ENCODE measurements at places on chromosomes 2 and 18.

GRCh38 chr2:133599811-133600210 is 31.5 kb upstream of the NCKAP5 start:
- DNase-seq: no peak

DNA sequence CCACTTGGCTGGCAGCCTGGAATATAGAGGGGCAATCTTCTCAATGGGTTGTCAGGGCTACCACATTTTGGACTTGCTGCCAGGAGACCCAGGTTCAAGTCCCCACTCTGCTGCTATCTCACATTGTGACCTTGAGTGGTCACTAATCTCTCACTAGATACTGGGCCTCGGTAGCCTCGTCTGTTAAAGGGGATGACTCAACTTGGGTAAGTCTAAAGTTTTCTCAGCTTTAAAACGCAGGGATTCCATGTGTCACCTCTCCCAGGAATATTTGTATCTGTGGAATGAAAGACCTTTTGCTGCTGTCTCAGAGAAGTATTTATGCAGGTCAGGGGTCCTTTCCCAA is 86.3 kb downstream of the SEMA4F start:
- no peak for DNase-seq

- DNase-seq: no peak
Measured at GRCh38 chr2:228239207-228239906, 57.9 kb upstream of the SPHKAP start.

DNA sequence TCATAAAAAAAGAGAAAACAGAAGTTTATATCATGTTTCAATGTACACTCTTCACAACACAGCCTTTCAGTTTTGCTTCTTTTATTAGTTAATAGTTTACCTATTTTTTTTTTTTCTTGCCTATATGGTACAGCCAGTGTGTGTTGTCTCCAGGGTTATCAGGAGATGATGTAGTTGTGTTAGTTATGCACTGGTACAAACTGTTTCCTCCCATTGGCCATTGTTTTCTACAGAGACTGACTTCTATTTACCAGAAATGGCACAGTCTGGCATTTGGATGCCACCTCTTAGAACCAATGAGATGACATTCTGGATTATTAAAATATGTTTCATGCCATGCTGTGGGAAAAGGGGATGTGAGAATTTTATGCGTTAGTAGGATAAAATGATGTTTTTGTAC is 339.4 kb downstream of the PLCL1 start:
- no peak for DNase-seq

- DNase-seq: no peak
Measured at GRCh38 chr2:64639691-64640090, 14.0 kb downstream of the SERTAD2 start.

DNA sequence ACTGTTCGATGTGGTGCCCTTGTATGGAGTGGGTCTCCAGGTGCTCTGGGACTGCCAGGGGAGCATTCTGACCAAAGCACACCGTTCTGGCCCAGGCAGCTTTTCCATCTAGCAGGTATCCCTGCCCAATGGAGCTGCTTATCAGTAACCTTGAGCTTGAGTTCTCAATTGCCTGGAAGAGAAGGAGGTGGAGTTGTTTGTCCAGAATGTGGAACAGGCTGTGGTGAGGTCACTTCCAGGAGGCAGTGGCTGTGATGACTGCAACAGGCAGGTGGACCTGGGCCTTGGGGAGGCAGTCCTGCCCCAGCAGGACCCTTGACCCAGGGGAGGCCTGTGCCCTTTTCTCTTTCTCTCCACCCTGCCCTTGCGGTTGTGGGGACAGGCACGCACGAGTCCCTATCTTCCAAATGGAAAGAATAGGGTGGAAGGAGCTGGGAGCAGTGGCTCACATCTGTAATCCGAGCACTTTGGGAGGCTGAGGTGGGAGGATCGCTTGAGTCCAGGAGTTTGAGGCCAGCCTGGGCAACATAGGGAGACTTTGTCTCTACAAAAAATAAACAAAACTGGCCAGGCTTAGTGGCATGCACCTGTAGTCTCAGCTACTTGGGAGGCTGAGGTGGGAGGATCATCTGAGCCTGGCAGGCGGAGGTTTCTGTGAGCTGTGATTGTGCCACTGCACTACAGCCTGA is 66.2 kb upstream of the MCFD2 start:
- DNase-seq: no peak

DNA sequence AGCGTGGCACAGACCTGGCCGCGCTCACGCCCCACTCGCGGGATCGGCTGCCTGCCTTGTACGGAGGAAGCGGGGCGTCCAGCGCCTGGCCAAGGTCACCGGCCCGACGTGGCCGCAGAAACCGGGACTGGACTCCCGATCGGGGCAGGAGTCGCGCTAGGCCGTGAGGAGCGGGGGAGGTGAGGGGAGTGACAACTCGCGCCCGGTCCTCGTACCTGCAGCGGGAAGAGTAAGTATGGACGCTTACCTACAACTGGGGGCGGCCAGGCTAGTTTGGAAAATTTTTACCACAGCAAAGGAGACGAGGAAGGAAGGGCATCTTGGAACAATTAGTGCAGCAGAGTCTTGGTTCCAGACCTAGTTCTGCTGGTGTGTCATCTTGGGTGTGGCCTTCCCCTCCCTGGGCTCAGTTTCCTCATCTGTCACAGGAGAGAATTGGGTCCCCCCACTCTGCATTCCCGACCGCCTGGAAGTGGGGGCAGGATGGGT is 693 bp downstream of the UBE2F start:
- DNase-seq: no peak

DNA sequence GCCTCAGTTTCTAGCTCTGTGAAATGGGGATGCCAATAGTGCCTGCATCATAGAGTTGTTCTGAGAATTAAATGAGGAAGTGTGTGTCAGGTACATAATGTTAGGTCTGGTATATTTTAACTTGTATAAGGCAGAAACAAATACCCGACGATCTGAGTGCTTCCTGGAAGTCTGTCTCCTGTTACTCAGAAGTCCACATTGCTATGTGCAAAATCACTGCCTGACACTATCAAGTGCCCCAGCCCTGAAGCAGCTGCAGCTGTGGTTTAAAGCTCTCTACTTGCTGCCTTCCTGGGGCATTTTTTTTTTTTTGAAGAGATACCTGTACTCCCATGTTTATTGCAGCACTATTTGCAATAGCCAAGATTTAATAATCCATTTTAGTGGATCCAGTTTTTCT is 125.3 kb downstream of the SLC4A3 start:
- DNase-seq: no peak

GRCh38 chr2:112690853-112691401 is 29.9 kb upstream of the NT5DC4 start:
- DNase-seq: peak; percentile 66

GRCh38 chr2:45938649-45939511 is 287.4 kb downstream of the PRKCE start:
- DNase-seq: peak; percentile 100

DNA sequence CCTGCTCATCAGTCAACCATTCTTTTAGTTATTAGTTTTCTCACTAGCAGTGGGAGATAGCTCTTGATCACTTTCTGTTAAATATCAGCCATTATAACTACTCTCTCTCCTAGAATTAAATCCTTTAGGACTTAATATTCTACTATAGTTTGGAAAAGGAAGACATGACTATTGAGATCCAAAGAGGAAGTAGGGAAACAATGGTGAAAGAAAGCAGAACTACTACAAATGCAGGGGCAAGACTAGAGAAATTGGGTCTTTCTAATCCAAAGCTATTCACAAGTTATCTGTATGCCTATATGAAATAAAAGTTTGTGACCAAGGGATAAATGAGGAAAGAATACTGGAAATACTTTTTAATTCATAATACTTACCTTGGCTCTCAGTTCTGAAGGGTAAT is 65.1 kb downstream of the SRBD1 start:
- no peak for DNase-seq

- DNase-seq: no peak
Measured at GRCh38 chr2:192203876-192204275, 9.1 kb upstream of the TMEFF2 start.

DNA sequence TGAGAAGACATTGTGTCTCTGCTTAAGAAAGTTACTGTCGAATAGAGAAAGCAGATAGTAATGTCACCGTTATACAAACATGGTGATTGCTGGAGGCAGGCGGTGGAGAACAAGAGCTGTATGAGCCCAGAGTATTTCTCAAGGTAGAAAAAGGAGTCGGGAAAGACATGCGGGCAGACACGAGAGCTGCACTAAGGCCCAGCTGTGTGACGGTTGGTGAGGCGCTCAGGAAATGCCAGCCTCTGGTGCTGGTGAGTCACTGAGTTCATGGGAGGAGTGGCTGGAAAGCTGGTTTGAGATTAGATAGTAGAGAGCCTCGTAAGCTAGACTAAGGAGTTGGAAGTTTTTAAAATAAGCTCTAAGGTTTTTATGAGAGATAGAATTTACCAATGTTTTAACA is 390.9 kb upstream of the TRIB2 start:
- DNase-seq: no peak

- DNase-seq: no peak
Measured at GRCh38 chr2:177169810-177170514, 42.6 kb upstream of the HNRNPA3 start.

- DNase-seq: peak; percentile 85
Measured at GRCh38 chr2:191401287-191401686, 156.1 kb downstream of the MYO1B start.

DNA sequence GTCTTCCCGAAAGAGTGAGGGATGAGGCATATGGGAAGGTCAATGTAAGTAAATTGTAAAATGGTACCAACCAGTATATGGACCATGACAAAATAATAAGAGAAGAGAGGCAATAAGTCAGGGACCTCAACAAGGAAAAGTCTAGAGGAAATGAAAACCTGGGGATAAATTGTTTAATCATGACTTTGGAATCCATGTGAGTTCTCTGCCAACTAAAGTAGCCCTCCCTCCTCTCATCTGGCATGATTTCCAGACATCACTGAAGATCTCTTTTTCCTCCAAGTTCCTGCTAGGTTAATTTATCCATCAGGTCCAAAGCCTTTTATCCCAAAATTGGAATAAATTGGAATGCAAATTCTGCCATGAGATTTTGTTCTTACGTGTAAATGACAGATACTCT is 417.9 kb downstream of the NRXN1 start:
- DNase-seq: no peak

GRCh38 chr2:46179037-46179621 is 118.1 kb upstream of the EPAS1 start:
- DNase-seq: peak; percentile 91

DNA sequence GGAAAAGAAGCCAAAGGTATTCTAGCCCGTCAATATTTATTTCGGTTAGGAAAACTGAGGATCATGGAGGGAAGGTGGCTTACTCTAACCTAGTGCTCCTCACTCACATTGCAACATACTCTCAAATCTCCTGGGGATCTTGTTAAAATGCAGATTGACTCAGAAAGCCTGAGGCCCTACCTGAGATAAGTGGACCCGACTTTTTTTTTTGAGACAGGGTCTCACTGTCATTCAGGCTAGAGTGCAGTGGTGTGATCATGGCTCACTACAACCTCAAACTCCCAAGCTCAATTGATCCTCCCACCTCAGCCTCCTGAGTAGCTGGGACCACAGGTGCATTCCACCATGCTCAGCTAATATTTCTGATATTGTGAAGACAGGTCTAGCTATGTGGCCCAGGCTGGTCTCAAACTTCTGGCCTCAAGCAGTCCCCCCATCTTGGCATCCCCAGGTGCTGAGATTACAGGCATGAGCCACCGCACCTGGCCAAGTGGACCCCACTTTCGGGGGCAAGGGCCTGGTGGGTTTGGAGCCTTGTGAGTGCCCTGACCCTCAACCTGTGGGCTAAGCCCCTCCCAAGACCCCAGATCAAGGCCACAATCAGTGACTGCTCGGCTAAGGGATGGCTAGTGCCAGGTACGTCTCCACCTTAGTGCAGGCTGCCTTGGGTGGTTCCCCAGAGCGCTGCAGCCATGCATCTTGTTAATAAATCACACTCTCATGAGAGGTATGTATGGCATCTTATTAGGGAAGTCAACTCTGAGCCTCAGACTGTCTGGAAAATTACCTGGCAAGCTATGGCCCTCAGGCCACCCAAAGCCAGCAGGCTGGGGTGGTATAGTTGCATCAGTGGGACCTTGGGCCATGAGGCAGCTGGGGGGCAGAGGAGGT is 1.1 kb upstream of the NEURL3 start:
- DNase-seq: no peak

GRCh38 chr18:59143441-59143840 is 3.8 kb downstream of the SEC11C start:
- no peak for DNase-seq

DNA sequence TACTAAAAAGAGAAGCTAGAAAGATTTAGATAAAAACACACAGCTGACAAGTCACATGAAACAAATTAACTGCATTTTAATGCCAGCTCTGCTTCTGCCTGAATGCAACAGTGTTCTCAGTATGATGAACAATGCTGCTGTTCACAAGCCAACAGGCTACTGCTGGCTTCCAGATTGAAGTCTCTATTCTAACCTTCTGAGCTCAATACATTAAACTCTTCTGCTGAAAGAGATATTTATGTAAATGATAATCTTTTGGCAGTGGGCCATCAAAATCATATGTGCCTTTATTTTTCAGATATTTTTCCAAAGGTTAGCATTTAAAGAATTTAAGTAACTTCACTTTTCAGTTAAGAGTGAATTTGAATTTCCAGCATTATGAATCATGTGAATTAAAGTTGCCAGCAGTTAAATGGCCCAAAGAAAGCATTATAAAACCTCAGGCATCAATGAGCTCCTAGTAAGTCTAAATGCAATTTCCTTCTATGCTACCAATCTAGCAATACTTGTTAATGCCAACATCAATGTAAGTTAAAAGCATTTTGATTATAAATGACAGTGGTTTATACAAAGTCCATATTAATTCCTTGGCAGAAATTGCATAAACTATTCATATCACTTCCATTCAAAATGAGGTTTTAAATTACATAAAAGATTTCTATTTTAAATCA is 72.4 kb downstream of the ID2 start:
- DNase-seq: peak; percentile 52

- no peak for DNase-seq
Measured at GRCh38 chr2:160650196-160651118, 156.8 kb upstream of the RBMS1 start.

- DNase-seq: no peak
Measured at GRCh38 chr2:70367722-70368323, 66.0 kb upstream of the FAM136A start.

- peak; percentile 10 for DNase-seq
Measured at GRCh38 chr2:135256531-135257260, 204.6 kb downstream of the RAB3GAP1 start.

DNA sequence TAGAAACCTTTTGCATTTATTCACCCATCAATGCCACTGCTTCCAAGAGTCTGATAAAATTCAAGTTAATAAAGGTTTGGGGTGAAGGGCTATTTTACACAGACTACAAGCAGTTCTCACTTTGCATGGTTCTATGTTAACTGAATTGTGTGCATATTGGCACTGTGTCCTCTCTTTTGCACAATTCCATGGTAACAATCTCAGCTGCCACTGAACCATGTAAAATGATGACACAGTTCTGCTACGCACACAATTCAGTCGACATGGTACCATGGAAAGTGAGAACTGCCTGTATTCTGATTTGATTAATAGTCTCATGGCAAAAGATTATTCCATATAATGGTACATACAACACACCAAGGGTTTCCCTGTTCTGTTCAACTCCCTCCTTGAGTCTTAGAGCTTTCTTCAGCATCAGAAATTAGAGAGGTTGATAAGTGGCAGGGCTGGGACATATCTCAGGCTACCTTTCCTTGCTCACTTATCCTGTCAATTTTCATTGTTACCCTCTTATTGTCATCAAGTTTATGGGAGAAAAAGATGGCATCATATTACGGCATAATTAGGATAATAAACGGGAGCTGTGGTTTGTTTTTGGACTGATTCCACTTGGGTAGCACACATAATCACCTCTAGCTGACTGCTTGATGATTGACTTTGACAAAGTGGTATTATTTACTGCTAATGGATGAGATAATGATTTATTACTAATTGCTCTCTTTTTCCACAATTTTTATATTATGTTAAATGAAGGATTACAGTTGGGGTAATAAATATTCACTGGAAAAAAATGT is 139.3 kb upstream of the CREB1 start:
- DNase-seq: no peak

GRCh38 chr2:12759248-12759647 is 42.5 kb downstream of the TRIB2 start:
- DNase-seq: peak; percentile 94

Measured in fibroblast of gingiva (primary cell).